DMS79 (cell line): ENCODE measurements at places on chromosomes 7 and 10.

- DNase-seq: no peak
These were observed 102.3 kb downstream of the DNAJB6 start for GRCh38 chr7:157439149-157439548.

DNA sequence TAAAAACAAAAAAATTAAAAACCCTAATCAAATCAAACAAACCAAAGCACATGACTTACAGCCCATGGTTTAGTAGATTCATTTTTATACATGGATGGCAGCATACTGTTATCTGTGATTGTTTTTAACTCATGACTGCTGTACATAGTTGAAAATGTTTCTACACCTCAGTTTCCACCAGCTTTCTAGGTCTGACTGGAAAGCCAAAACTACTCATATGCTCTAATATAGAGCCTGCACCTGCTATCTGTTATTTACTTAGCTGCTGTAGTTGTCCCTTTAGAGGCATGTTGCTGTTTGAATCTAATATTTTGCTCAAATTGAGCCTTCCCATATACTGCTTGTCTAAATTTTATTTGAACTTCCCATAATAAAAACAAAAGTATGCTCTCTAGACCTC is 289.9 kb upstream of the LRRN3 start:
- DNase-seq: no peak

DNA sequence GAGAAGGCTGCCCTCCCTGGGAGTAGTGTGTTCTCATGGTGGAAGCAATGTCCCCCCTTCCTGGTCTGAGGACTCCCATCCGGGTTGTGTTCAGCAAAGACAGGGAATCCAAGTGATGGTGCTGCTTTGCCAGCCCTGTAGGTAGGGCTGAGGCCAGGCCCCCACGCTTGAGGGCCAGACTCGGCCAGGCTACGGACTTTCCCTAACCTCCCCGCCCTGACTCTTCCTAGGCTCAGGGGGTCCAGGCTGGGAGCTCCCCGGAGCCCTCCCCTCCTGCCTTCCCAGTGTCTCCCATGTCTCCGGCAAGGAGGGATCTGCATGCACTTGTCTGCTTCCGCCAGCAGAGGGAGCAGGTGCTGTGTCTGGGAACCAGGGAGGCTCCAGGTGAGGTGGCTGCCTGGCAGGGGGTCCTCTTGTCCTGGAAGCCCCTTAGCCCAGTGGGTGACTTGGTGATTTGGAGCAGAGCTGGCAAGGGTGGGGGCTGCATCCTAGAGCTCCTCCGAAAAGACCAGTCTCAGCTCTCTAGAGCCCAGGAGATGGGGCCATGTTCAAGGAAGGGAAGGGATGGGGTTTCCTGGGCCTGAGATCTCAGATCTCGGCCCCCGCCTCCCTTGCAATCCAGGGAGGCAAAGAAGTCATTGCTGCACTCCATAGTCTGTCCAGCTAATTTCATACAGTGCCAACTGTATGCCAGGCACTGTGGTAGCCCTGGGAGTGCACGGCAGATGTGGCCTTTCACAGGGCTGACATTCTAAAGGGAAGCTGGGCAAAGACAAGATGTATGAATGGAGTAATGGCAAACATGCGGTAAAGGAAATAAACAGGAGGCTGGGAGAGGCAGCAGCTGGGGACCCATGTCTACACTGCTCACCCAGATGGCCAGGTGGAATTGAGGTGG is 20.3 kb upstream of the SFRP5 start:
- no peak for DNase-seq

DNA sequence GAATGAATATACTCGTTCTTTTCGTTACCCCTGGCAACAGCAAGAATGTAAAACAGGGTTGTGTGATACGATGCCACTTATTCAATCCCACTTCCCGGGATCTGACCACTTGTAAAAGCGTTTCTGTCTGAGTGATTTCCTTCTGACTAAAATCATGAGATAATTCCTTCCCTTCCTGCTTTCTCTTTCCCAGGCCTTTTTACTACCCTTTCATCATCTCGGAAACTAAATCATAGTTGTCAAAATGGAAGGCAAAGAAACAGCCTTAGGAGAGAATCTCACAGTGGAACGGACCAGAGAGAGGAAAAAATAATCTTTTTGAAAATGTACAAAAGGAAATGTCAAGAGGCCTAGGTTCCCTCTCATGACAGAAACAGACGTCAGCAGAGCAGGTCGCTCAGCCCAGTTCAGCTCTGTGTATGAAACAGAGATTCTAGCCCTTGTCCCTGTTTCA is 29.8 kb downstream of the DIP2C start:
- no peak for DNase-seq

GRCh38 chr10:43336641-43337318 is 34.7 kb upstream of the FXYD4 start:
- DNase-seq: no peak

DNA sequence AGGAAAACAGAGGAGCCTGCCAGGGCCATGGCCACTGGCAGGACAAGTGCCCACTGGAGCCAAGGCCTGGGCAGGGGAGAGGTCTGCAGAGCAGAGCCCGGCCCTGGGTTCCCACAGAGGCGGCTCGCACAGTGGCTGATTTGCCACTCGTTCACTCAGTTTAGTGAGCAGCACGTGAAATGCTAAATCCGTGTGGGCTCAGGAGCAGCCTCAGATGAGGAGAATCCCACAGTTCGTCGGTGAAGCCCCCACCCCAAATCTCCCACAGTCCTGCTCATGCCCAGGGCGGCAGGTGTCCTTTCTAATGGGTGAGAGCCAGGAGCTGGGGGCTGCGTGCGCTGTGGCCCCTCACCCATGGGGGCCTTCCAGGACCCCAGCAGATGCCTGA is 107.7 kb upstream of the FAM20C start:
- no peak for DNase-seq

- no peak for DNase-seq
These were observed 74.8 kb downstream of the AUTS2 start for GRCh38 chr7:69673074-69673473.

GRCh38 chr10:118112543-118113125 is 65.9 kb upstream of the RAB11FIP2 start:
- DNase-seq: no peak

- DNase-seq: no peak
These were observed 58.8 kb downstream of the INSIG1 start for GRCh38 chr7:155356323-155357105.

- peak; percentile 60 for DNase-seq
These were observed 35.7 kb upstream of the MTPAP start for GRCh38 chr10:30384701-30385201.

DNA sequence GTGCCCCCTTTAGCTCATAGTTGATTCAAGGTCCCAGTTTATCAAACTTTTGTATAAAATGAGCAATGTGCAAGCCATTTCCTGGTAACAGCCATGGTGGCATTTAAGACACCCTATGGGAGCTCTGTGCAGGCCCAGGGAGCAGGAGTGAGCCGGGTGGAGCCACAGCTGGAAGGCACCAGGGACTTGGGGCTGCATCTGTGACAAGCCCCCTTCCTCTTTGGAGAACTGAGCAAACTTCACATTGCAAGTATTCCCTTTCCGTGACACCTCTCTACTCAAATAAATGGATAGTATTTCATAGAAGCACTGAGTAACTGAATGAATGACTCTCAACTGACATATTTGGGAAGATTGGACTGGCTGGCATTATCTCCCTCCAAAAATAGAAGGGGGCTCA is 558.7 kb upstream of the FOXK1 start:
- DNase-seq: no peak

DNA sequence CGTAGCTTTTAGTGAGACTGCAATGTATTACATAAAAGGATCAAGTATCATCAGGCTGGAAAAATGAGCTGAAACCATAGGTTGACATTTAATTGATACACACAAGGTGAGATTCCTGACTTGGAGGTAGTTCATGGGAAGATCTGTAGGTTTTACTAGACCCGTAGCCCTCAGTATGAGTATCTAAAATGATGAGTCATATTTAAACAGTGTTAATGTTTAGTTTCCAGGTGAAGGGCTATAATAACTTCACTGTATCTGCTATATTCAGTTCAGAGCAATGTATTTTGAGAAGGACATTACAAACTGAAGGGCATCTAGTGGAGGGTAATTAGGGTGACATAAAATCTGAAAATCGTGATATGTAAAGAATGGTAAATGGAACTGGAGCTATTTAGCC is 35.0 kb downstream of the ENTPD1 start:
- DNase-seq: no peak

DNA sequence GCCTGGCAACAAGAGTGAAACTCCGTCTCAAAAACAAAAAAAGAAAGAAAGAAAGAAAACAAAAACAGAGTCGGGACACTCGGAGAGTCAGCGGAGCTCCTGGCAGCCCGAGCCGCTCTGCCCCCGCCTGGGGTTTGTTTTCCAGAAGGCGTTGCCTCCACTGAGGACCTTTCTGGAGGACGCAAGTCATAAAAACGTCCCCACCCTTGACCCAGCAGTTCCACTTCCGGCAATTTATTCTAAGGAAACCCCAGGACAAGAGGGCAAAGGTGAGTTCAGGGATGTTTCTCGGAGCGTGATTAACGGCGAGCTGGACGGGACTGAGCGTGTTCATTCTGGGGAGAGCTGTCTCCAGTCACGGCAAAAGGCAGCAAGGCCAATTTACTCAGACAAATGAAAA is 27.0 kb upstream of the SUN1 start:
- DNase-seq: no peak

DNA sequence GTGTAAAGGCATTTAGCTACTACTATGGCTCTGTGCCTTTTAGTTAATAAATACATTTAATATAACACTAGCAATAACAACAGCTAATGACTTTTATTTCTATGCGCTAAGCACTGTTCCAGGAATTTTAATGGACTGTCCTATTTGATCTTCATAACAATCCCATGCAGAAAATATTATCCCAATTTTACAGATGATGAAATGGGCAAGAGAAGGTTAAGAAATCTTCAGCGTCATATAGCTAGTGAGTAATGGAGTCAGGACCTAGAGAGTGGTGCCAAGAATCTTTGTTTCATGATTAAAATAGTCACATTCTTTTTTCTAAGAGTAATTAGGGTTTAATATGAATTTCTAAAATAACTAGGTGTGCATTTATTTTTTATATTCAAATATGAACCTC is 32.4 kb downstream of the ACTA2 start:
- no peak for DNase-seq

DNA sequence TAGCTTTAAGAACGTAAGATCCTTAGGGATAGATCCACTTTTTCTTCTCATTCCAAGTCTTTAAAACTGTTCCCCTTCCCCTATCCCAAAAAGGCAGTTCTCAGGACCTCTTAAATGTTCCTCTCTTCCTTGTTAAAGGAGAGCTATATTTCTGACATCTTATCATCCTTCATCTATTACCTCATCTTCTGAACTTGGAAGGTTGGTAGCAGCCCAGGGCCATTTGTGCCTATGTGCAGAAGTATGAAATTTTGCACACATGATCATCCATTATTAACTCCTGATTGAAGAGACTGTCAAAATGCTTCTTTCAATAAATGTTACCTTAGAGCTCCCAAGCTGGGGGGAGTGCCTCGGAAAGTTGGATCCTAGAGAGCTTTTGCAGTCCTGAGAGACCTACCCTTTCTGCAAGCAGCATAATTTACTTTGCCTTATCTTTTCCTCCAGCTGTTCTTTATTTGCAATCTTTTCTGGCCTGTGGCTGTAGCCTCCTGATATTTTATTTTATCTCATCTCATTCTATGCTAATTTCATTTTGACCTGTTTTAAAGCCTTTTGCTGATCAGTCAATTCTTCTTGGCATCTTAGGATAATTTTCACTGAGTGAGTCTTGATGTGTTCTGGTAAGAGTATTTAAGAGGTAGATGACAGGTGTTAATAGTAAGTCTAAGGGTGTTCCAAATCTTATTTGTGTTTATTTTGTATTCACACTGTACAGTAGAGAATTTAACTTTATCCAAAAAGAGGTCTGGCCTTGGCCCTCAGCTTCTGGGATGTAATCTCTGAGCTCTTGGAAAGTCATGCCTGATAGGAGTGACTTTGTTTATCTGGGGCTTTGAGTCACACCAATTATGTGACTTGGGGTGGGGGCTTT is 135.0 kb upstream of the PDLIM1 start:
- DNase-seq: no peak

GRCh38 chr10:1960982-1961381 is 223.7 kb upstream of the ADARB2 start:
- no peak for DNase-seq
